ENCODE measurements at places on chromosomes 12 and 14. TPM values are rescaled to one million over a fixed set of nuclear protein-coding genes. Genes with fewer than 3 reads are reported as not detected.

The PSMC6 gene
- 88.1 TPM for total RNA-seq

The WSCD2 gene
- 3.3 TPM for total RNA-seq

The SHMT2 gene
- 104 TPM for total RNA-seq

The GPR68 gene
- 14.9 TPM for total RNA-seq

The STXBP6 gene
- 9.7 TPM for total RNA-seq

The SYCP3 gene
- not detected for total RNA-seq

The CTSG gene
- total RNA-seq = not detected

The CCDC177 gene
- total RNA-seq = not detected

The CCDC196 gene
- total RNA-seq = not detected

The SLC10A1 gene
- not detected for total RNA-seq

DNA sequence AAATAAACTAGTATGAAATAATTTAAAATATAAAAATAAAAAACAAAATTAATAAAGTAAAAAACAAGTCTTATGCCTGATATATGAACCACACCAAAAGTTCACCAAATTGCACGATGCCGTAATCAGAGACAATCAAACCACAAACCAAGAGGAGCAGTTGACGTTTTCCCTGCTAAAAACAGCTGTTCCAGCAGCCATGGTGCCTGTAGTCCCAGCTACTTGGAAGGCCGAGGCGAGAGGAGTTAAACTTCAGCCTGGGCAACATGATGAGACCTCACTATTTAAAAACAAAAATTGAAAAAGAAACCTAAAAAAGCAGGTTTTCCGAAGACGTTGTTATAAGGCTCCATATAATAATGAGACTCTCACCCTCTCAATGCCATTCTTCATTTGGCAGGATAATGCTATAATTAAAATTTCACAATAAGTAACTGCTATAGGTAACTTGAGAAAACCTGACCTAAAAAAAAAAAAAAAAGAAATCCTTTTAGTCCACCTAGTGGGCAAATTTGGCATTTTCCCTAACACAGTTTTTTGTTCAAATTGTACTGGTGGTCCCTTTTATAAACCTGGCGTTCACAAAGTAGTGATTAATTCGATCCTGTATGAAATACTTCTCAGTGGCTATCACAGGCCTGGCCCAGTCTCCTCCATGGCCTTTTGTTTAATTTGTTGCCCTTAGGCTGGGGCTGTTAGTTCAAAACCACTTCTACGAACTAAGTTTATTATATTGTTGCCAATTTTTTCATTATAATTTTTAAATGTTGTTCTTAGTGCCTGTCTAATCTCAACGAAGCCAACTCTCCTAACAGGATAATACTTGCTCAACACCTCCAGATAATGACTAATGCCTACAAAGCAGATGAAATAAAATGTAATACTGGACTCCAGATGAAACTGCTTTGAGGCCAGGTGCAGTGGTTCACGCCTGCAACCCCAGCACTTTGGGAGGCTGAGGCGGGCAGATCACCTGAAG is 62.1 kb downstream of the TNFAIP2 start:
- no peak for DNase-seq

DNA sequence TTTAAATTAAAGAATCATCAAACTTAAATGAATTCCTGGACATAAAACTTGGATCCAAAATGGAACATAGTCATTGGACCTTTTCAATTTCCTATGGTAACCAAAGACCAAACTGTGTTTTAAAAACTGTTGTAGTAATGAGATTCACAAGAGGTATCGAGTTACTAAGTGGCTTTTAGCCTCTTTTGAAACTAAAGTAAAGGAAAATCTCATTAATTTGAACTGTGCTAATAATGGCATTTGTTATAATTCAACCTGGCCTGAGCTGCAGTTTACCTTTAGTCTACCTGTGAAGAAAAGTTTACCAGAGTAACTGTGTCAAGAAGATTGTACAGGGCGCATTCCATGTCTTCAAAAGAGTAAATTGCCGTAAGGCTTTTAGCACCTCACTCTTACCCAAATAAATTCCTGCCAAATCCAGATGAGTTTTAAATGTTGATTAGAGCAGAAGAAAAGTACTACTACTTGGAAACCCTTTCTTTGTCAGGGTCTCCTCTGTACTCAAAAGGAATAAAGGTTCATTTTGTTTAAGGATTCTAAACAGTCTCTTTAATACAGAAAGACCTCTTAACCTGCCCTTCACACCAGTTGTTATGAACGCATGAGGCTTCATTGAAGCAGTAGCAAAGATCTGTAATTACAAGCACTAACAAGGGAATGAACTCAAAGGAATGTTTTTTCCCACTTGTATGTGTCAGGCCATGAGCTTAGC is 17.1 kb upstream of the MED13L start:
- DNase-seq = no peak

GRCh38 chr14:22850944-22851764 is 14.8 kb downstream of the MMP14 start:
- no peak for DNase-seq

DNA sequence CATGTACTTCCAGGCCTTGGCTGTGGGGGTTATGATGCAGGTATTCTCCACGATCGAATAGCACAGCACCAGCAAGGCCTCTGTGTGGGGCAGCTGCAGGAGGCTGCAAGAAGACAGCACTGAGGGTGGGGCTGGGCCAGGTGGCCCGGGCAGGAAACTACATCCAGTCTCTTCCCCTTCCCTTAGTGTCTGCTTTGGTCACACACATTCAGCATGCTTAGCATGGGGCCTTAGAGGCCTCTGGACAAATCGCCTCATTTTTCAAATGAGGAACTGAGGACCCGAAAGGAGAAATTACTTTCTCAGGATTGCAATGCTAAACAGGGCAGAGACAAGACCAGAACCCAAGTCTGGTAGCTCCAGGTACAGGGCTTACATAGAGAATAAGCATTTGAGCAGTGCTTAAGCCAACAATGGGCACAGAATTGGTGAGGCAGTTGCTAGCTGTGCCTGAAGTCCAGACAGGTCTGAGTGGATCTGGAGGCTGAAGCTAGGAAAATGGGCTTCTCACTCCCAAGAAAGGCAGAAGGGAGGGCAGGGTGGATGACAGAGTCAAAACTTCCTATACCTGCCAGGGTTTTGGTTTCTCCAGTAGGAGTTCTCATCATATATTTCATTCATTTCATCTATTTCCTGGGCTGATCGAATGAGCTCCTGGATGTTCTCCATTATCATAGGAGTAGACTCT is 3.5 kb downstream of the ACRBP start:
- no peak for DNase-seq

DNA sequence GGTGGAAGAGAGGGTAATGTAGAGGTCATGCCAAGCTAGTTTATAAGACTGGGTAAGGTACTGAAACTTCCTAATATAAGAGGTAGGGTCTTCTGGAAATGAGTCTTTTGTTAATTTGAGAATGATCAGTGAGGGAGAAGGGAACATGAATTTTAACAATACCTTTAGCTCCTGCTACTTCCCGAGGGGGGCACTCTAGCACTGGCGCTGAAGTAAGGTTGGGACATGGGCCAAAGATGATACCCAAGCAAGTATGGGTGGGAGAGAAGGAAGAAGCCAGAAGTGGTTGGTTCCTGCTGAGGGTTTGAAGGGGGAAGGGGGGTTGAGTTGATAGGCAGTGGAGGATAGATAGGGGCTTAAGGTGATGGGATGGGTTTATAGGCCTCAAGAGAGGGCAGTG is 32.3 kb upstream of the RNASE1 start:
- DNase-seq = no peak

DNA sequence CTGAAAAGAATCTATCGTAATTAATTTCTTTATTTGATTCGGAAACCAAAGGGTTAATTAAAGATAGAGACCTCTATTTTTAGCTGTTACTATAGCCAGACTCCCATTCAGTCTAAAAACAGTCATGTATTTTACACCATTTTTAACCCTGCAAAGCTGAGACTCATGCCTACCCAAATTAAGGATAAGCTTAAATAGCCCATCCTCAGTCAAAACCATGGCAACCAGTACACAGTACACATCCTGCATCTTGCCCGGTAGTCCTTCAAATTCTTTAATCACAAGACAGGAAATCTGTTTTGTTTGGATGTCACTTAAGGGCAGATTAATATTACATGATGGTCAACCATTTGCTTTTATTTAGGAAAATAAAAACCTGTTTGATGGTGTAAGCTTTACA is 25.5 kb upstream of the KCNK10 start:
- no peak for DNase-seq

GRCh38 chr12:28313631-28314030 is 123.4 kb downstream of the CCDC91 start:
- no peak for DNase-seq

GRCh38 chr12:130799051-130799450 is 40.0 kb downstream of the STX2 start:
- DNase-seq = no peak

DNA sequence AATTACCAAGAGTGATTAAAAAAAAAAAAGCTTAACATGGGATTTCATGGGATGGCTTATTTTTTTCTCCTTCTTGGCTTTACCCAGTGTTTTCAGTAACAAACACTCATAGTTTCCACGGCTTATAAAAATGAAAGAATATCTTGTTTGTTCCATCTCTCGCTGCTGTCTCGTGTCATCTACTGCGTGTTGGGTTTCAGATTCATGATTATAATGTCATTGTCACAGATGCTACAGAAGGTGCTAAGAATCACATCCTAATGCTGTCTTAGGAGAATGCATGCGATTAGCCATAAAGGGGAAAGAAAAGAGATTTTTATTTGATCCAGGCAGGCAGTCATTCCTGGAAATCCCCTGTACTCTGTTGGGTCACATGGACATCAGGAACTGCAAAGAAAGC is 1267.6 kb upstream of the TMEM132C start:
- DNase-seq = no peak

- no peak for DNase-seq
Measured at GRCh38 chr12:101582937-101583336, 11.8 kb upstream of the MYBPC1 start.

- no peak for DNase-seq
Measured at GRCh38 chr12:56785141-56785865, 22.2 kb downstream of the HSD17B6 start.

DNA sequence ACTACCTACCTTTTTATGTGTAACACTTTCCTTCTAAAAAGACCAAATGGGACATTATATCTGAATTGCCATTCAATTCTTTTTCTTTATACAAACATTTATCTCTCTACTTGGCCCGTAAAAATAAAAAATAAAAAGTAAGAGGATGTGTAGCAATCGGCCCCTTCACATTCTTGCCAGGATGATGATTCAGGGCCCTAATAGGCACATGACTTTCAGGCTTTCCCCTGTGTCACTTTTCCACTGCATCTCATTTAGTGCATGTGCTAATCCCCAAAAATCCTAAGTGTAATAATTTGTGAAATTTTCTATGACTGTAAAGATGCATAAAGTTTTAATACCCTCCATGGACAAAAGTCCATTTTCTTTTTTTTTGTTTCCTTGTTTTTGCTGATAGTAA is 23.0 kb upstream of the ATP2B1 start:
- no peak for DNase-seq

- no peak for DNase-seq
Measured at GRCh38 chr12:5399266-5399665, 32.6 kb upstream of the NTF3 start.

DNA sequence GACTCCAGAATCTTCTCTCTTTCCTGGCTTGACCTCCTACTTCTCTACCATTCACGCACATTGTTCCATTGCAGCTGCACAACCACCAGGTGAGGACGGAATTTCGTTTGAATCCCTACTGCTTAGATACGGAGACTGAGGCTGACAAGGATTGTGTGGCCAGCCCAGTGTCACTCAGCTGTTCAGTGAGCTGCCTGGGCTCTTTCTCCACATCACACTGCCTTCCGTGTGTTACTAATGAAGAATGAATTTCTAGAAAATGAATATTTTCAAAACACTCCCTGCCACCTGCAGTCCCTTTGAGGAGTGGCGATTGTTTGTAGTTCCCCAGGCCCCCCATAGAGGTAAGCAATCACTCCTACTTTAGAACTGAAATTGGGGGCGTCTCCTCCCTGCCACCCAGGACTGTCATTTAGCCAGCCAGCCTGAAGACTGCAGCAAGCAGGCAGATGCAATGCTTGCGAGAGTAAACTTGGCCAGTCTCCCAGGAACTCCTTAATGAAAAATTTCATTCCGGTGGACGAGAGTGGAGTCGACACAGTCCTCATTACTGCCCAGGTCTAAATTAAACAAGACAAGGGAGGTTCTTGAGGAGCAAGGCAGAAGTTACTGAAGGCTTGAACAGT is 239.7 kb downstream of the SLC41A2 start:
- no peak for DNase-seq

- no peak for DNase-seq
Measured at GRCh38 chr12:73159954-73160353, 887.8 kb downstream of the TRHDE start.

- DNase-seq = no peak
Measured at GRCh38 chr12:54734196-54734950, 86.2 kb upstream of the DCD start.

- no peak for DNase-seq
Measured at GRCh38 chr12:119100933-119101332, 77.8 kb upstream of the HSPB8 start.

DNA sequence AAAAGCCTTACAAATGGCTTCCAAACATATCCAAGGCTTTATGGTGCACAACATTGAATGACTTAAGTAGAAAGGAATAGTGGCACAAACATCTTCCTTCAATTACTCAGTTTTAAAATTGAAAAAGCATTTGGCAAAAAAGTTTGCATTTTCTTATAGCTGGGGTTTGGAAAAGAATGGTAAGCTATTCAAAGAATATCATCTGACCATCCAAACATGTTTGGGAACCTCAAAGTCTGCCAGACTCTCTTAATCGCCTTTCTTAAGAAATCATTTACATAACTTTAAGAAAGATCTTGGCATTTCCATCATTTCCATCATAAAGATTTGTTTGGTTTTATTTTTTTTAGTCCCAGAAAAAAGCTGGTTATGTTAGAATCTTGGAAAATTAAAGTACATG is 210.1 kb upstream of the PELI2 start:
- DNase-seq = no peak

DNA sequence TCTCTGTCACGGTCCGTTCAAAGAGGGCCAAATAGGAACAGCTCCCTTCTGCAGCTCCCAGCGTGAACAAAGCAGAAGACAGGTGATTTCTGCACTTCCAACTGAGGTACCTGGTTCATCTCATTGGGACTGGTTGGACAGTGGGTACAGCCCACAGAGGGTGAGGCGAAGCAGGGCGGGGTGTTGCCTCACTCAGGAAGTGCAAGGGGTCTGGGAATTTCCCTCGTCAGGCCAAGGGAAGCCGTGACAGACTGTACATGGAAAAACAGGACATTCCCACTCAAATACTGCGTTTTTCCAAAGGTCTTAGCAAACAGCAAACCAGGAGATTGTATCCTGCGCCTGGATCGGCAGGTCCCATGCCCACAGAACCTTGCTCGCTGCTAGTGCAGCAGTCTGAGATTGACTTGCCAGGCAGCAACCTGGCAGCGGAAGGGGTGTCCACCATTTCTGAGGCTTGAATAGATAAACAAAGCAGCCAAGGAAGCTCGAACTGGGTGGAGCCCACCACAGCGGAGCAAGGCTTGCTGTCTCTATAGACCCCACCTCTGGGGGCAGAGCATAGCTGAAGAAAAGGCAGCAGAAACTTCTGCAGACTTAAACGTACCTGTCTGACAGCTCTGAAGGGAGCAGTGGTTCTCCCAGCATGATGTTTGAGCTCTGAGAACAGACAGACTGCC is 22.7 kb downstream of the SLC38A1 start:
- no peak for DNase-seq

Data from esophagus squamous epithelium (tissue), 5 donors.